ENCODE measurements at places on chromosomes 13 and 19.

GRCh38 chr13:95588721-95589120 lies 36.2 kb downstream of the CLDN10 start:
- DNase-seq = no peak

GRCh38 chr13:23350009-23350408 lies 83.5 kb downstream of the SACS start:
- no peak for DNase-seq

- no peak for DNase-seq
Observed at GRCh38 chr19:51511353-51511752, 9.8 kb upstream of the SIGLEC12 start.

DNA sequence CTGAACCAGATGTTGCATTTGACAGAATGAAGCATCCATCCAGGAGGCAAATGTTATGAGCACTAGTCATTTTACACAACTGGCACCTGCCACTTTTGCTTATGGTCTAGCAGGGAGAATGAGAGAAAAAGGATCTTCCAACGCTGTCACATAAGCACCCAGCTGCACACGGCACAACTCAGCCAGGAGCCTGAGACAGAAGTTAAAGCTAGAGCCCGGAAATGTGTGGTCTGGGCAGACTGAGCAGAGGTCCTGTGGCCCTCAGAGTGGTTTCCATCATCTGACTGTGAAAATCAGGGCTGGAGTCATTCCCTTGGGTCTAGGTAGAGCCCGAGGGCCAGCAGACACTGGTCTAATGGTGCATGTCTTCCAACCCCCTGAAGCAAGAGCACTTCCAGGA lies 78.4 kb upstream of the XPO4 start:
- no peak for DNase-seq

- DNase-seq = no peak
Observed at GRCh38 chr13:32988608-32989289, 27.5 kb upstream of the KL start.

GRCh38 chr19:3780786-3781304 lies 5.3 kb downstream of the MATK start:
- DNase-seq = no peak

GRCh38 chr19:35279374-35279773 lies 3.0 kb upstream of the HAMP start:
- DNase-seq = no peak

- DNase-seq = no peak
Observed at GRCh38 chr19:5557691-5558090, 10.1 kb downstream of the TINCR start.

DNA sequence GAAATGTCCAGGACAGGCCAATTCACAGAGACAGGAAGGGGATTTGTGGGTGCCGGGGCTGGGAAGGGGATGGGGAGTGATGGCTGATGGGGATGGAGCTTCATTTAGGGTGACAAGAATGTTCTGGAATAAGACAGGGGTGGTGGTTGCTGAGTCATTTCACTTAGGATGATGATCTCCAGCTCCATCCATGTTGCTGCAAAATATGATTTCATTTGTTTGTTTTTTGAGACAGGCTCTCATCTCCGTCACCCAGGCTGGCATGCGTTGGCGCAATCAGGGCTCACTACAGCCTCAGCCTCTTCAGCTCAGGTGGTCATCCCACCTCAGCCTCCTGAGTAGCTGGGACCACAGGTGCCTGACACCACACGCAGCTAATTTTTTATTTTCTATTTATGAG lies 3.1 kb upstream of the JSRP1 start:
- DNase-seq = no peak

DNA sequence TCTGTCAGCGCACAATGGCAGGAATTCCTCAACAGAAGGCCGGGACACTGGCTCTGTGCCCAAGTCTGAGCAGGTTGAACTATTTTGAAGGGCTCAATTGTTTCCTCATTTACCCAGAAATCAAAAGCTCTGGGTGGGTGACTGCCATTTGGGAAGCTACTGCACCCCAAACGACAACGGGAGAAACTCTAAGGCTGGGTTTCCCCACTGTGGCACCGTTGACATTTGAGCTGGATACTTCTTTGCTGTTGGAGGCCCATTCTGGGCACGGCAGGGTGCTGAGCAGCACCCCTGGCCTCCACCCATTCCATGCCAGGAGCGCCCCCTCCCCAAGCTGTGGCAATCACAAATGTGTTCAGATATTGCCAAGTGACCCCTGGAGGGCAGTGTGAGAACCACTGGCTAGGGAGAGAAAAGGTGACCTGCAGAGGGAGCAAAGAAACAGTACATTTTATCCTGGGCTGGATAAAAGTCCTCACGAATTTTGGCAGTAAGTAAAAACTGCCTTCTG lies 62.5 kb downstream of the RFX2 start:
- peak; percentile 58 for DNase-seq

DNA sequence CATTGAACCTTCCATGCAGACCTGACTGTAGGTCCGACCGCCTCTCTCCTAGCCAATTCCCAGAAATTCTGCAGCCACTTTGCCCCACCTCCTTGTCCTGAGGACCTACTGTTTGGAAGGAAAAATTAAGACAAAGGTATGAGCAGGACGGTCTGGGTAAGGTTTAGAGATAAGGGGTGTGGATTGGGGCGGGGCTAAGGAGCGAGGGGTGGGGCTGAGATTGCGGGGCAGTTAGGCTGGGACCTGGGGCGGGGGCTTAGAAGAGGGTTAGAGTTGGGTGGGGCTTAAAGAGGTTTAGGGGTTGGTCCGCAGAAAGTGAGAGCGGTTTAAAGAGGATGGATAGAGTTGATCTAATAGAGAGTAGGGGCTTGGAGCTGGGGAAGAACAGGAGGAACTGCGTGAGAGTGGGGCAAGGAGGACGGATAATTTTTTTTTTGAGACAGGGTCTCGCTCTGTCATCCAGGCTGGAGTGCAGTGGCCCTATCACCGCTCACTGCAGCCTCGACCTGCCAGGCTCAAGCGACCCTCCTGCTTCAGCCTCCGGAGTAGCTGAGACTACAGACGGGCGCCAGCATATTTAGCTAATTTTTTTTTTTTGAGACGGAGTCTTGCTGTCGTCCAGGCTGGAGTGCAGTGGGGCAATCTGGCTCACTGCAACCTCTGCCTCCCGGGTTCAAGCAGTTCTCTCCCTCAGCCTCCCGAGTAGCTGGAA lies 1.7 kb upstream of the ZNF865 start:
- no peak for DNase-seq

DNA sequence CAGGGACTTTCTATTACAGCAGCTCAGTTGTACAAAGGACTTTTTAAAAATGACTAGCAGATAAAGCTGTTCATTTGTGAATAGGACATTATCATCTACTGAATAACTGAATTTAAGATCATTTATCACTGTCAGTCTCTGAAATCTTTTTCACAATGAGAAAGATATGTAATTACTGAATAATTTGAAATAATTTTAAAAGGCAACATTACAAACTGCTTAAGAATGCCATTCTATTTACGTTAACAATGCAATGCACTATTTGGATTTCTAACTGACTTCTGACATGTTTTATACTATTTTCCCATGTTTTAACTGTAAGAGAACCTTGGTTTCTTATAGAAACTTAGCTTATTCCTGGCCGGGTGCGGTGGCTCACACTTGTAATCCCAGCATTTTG lies 2033.0 kb upstream of the PCDH20 start:
- DNase-seq = no peak

- DNase-seq = no peak
Observed at GRCh38 chr19:28985201-28985600, 227.8 kb downstream of the UQCRFS1 start.

GRCh38 chr19:6739883-6740588 lies 556 bp downstream of the TRIP10 start:
- DNase-seq = no peak

GRCh38 chr19:49594157-49594992 lies 3.4 kb downstream of the PRR12 start:
- no peak for DNase-seq

DNA sequence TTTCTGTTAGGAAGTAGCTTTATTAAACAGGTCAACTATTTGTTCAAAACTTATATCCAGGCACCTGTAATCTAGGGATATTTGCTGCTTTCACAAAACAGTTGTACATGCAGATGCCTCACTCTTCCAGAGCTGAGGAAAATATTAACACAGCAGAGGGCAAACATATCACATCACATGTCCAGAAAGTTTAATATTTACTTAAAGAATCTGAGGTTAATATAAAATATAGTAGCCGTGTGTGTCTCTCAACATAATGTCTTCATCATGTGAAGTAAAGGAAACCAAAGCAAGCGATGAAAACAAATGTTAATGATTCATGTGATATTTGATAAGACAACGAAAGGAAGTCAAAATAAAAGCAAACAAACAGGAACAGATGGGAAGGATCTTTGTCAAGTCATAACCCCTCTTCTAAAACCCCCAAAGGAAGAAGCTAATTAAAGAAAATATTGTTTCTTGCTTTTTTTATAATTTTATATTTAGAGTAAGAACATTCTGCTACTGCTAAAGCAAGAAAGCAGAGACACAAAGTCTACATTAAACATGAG lies 418.8 kb downstream of the DACH1 start:
- DNase-seq = no peak

- DNase-seq = peak; percentile 27
Observed at GRCh38 chr19:8445488-8446001, 770 bp downstream of the HNRNPM start.

DNA sequence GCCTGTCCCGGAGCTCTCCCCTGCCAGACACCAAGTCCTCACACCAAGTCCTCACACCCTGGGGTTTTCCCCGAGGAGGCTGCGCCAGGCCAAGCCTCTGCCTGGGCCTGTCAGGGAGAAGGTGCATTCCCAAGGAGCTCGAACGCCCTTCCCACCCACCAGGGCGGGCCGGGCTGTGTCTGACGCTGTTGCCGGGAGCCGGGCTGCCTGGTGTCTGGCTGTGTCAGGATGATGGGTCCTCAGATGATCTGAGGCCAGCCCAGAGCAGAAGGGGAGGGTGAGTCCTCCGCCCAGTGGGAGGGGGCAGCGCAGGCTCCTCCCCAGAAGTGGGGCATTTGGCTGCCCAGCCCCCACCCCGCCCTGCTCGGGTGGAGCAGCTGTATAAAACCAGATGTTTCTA lies 2.3 kb upstream of the HAS1 start:
- DNase-seq = no peak

GRCh38 chr19:55212447-55212846 lies 3.1 kb upstream of the PTPRH start:
- DNase-seq = no peak

GRCh38 chr19:45959517-45960025 lies 14.1 kb downstream of the NOVA2 start:
- DNase-seq = no peak

GRCh38 chr13:28527629-28528028 lies 32.7 kb upstream of the FLT1 start:
- no peak for DNase-seq

- DNase-seq = no peak
Observed at GRCh38 chr19:2500841-2501261, 24.9 kb downstream of the GADD45B start.

DNA sequence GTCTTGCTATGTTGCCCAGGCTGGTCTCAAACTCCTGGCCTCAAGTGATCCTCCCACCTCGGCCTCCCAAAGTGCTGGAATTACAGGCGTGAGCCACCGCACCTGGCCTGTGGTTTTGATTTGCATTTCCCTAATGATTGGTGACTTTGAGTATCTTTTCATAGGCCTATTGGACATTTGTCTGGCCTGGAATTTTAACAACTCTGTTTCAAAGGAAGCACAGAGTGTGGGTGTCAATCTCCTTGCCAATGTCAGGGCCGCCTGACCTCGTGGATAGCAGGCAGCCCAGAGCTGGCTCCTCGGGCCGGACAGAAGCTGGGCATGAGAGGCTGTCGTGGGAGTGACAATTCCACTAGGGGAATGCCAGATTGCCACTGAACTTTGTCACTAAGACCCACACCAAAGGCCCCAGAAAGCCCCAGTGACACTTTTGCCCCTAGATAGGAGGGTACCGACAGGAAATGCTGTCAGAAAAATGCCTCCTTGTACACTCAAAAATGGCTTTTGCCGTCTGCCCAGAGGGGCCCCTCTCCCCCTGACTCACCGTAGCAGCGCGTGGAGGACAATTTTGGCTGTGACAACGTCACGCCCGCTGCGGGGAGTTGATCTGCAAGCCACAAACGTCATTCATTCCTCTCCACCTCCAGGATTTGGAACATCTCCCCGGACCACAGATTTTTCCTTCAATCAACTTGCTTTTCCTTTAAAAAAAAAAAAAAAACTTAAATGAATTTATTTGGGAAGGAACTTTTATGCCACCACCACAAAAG lies 11.7 kb upstream of the ADGRE5 start:
- DNase-seq = no peak

DNA sequence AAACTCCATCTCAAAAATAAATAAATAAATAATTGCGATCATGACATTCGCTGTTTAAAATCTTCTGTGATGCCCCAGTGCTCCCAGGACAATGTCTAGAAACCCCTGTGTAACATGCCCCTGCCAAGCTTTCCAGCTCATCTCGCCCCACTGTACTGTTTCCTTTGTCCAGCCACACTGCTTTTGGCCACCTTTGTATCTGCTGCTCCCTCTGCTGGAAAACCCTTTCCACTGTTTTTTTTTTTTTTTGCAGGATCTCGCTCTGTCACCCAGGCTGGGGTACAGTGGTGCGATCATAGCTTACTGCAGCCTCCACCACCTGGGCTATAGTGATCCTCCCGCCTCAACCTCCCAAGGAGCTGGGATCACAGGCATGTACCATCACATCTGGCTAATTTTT lies 7.5 kb downstream of the PLAUR start:
- DNase-seq = peak; percentile 42

GRCh38 chr13:75993823-75994222 lies 357.7 kb downstream of the LMO7 start:
- no peak for DNase-seq

GRCh38 chr13:95388420-95389079 lies 87.3 kb upstream of the ABCC4 start:
- no peak for DNase-seq

DNA sequence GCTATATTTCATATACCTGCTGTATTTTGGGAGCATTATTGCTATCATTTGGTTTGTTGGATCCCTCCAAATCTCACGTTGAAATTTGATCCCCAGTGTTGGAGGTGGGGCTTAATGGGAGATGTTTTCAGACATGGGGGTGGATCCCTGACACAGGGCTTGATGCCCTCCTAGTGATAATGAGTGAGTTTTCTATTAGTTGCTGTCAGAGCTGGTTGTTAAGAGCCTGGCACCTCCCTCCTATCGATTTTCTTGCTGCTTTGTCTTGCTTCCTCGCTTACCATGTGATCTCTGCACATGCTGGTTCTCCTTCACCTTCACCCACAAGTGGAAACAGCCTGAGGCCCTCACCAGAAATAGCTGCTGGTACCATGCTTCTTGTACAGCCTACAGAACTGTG lies 259.9 kb upstream of the STARD13 start:
- DNase-seq = no peak
